Stimulated activated CD8-positive, alpha-beta memory T cell treated with anti-CD3 and anti-CD28 coated beads, Interleukin-4, amount 100 ng/mL, for 48 hours (primary cell): ENCODE measurements at places on chromosomes 12 and 14.
A peak's percentile ranks its signal among the peaks of the same experiment; 100 is the strongest.

GRCh38 chr12:117835156-117835555, 133.6 kb downstream of the KSR2 start:
- no peak for DNase-seq

GRCh38 chr14:29706700-29707099, 220.9 kb downstream of the PRKD1 start:
- DNase-seq, result no peak

GRCh38 chr14:105861985-105862465, 335.6 kb downstream of the TMEM121 start:
- DNase-seq, result peak; percentile 46

DNA sequence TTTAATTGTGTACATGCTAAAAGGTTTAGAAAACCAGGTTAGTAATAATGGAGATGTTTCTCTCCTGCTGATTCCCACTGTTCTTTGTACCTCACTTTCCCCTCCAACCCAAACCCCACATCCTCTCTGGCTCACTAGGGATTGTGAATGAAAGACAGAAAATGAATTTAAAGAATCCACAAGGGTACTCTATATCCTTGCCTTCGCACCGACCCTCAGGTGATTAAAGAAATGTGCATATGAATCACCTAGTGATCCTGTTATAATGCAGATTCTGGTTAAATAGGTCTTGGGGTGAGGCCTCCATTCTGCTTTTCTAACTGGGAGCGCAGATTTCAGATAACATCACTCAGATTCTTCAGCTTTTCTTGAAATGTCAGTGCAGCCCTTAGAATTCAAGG, 84.3 kb upstream of the OTX2 start:
- DNase-seq, result no peak

GRCh38 chr14:50173891-50174290, 57.5 kb downstream of the SOS2 start:
- no peak for DNase-seq

DNA sequence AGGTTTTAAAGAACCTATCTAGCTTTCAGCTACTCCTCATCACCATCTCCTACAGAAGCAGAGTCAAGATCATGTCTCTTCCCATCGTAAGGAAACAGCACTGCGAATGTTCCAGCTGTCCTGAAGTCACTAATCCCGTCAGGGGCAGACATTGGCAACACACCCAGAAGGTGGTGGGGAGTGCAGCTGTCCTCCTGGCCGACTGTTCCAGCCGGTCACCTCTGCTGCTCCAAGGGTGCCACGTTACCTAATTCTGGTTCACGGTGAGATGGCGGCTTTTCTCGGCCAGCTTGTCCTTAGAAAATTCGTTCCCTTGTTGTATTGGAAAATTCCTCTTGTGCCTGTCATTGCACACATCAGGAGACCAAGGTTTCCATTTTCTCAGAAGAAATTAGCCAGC, 196.2 kb downstream of the ZFP36L1 start:
- no peak for DNase-seq
